ENCODE measurements at places on chromosomes 3 and 15. TPM values are rescaled to one million over a fixed set of nuclear protein-coding genes. Genes with fewer than 3 reads are reported as not detected.

GRCh38 chr3:114418724-114419543 is 125.1 kb downstream of the TIGIT start:
- no peak for DNase-seq

DNA sequence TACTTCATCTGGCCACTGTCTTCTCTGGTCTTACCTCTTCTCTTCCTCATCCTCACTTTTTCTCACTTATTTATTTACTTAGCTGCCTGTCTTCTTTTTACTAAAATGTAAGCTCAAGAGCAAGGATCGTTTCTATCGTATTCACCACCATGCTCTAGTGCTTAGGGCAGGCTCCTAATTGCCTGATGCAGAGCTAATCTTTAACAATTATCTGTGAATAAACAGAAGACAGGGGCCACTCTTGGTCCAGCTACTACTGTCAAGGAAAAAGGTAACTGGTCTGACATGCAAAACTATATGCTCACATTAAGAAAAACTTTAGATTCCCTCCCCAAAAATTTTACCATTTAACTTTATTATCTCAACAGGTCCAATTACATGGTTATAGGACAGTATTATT is 17.5 kb downstream of the PIK3R4 start:
- DNase-seq: no peak

- DNase-seq: no peak
Observed at GRCh38 chr3:188792793-188793192, 379.0 kb upstream of the TPRG1 start.

- no peak for DNase-seq
Observed at GRCh38 chr15:67857220-67857619, 17.4 kb upstream of the RNU6-1 start.

DNA sequence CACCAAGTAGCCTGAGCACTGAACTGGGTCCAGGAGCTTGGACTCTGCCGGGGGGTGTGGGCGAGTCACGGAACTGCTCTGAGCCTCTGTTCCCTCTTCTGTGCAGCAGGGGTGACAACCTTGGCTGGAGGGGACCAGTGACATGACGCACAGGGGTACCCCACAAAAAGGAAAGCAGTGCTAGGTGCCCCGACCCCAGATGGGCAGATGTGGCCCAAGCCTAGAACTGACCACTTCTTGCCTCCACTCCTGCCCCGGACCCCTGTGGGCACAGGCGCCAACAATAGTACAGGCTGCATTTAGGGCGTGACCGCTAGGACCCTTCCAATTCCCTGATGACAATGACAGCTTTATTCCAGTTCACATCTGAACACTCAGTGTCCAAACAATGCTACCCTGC is 255.9 kb upstream of the LYSMD4 start:
- no peak for DNase-seq

- DNase-seq: no peak
Observed at GRCh38 chr3:4615750-4616149, 122.6 kb downstream of the ITPR1 start.

DNA sequence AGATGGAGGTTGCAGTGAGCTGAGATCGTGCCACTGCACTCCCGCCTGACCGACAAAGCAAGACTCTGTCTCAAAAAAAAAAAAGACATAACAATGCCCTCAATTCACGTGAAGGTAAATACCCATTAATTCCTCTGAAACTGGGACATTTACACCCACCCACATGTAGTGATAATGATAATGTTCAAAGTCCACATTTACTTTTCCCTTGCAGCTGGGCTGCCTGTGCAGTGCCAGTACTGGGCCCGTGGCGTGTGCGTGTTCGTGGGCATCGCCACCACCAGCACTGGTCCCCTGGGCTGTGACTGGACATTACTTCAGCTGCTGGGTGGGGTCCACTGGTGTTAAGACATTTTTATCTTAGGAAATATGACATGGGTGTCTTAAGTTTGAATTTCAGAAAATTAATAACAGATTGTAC is 123.6 kb downstream of the SLC25A26 start:
- DNase-seq: peak; percentile 57

DNA sequence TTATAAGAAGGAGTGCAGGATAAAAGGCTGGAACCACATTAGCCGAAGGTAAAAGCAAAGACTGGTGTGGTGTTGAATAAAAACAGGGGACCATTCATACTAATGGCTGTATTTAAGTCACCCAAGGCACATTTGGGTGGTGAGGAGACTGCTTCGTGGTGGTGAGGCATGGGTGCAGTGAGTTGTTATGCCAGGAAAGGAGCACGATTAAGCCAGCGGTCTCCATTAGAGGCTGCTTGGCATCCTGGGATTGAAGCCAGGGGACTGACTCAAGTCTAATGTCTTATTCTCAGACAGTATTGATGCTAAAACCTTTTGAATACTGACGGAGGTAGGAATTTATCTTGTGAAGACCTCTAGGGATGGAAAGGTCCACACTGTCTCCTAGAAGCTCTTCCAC is 21.9 kb downstream of the FEM1B start:
- DNase-seq: peak; percentile 42

DNA sequence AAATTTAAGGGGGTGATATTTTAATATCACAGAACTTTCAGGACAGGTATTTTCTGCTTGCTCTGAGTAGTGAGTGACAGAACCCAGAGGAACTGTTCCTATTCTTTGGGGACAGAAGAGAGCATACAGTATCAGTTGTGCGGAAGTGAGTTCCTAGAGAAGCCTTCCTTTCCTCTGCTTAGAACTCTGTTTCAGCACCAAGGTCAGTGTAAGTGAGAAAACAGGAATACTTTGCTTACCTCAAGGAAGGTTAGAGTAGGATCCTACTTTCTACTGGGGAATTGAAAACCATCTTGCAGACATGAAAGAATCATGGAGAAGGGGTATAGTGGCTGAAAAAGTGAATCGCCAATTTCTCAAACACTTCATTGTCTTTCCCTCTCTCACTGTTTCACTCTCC is 542.4 kb downstream of the SQOR start:
- no peak for DNase-seq

- DNase-seq: no peak
Observed at GRCh38 chr15:49712846-49713450, 92.1 kb downstream of the DTWD1 start.

GRCh38 chr15:40958146-40958545 is 4.9 kb downstream of the CHAC1 start:
- DNase-seq: no peak

QTRT2 gene
- total RNA-seq: 6.6 TPM

OR5K2 gene
- not detected for total RNA-seq

SUSD5 gene
- total RNA-seq: 0.05 TPM

COPG1 gene
- total RNA-seq: 114 TPM
